ENCODE measurements at places on chromosomes 13 and 19. TPM values are rescaled to one million over a fixed set of nuclear protein-coding genes. Genes with fewer than 3 reads are reported as not detected.

The ZNF208 gene
- total RNA-seq: 0.57 TPM

The IL17D gene
- not detected for total RNA-seq

The PCP2 gene
- 1.2 TPM for total RNA-seq

The APOE gene
- 0.45 TPM for total RNA-seq

The KLHL1 gene
- total RNA-seq: not detected

The ZNF441 gene
- 7.3 TPM for total RNA-seq

The FARP1 gene
- 0.67 TPM for total RNA-seq

The DBP gene
- total RNA-seq: 24.1 TPM

The SIGLEC14 gene
- total RNA-seq: not detected

The OPA3 gene
- total RNA-seq: 12.6 TPM

The BCL3 gene
- 40.2 TPM for total RNA-seq

The JSRP1 gene
- 0.27 TPM for total RNA-seq

The ZFR2 gene
- not detected for total RNA-seq

The ERICH4 gene
- not detected for total RNA-seq

The ZNF829 gene
- total RNA-seq: 7.6 TPM

The DAND5 gene
- 0.20 TPM for total RNA-seq

The ZNF470 gene
- total RNA-seq: 6.3 TPM

The MAMSTR gene
- 1.1 TPM for total RNA-seq

The MZF1 gene
- total RNA-seq: 33.1 TPM

The CCL25 gene
- 7.4 TPM for total RNA-seq

The NFILZ gene
- not detected for total RNA-seq

The CABP5 gene
- total RNA-seq: not detected

The KPNA3 gene
- 34.2 TPM for total RNA-seq

The C1QTNF9 gene
- total RNA-seq: 0.10 TPM

The FSD1 gene
- 17.2 TPM for total RNA-seq

All from activated CD4-positive, alpha-beta T cell treated with anti-CD3 and anti-CD28 coated beads, Interleukin-2, amount 10 ng/mL, durations not matched to agents 7 days and 5 days (primary cell).